ENCODE measurements at places on chromosomes 12 and 14. TPM values are rescaled to one million over a fixed set of nuclear protein-coding genes. Genes with fewer than 3 reads are reported as not detected.

- no peak for DNase-seq
Observed at GRCh38 chr12:55982319-55982936, 8.6 kb downstream of the RAB5B start.

DNA sequence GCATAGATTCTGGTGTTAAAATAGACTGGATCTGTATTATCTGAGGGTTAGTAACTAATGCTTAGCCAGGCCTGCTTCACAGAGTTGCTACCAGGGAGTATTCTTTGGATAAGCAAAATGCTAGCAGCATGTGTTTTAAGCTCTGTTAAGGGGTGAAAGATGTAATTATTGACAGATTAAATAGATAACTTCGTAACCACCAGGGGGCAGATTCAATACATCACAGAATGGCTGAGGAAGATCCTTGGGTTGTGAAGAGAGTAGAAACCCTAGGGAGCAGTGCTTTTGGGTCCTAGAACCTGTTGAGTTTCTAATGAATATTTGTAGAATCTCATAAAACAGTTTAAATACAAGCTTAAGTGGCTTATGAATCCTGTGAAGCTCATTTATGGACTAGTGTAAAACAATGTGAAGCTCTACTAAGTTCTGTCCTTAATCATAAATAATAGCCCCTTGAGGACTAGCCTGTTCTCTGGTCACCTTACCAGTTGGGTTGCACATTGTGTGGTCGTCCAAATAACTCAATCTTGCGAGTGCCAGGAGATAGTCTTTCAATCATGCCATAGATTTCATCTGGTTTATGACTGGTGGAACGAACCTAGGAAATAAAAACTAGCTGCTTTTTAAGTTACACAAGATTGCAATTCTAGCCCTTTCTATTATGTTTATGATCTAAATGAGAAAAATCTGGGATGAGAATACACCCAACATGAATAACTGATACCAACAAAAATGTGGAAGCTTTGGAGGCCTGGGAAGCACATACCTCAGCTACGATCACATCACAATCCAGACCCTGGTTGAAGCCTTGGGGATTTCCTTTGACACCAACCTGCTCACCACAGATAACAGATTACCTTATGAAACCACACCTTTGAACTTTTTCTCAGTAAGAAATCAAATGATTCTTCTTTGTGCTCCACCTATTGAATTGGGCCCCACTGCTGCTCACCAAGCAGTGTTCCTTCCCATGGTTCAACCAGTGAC lies 12.3 kb downstream of the METTL3 start:
- DNase-seq, result no peak

- no peak for DNase-seq
Observed at GRCh38 chr12:43599708-43600107, 47.7 kb upstream of the ADAMTS20 start.

GRCh38 chr12:17097674-17098073 lies 491.7 kb upstream of the LMO3 start:
- no peak for DNase-seq

- no peak for DNase-seq
Observed at GRCh38 chr12:76247026-76247646, 101.1 kb downstream of the BBS10 start.

Gene SLCO1B1
- total RNA-seq, result not detected

Gene TPH2
- not detected for total RNA-seq

Gene SPX
- 5.6 TPM for total RNA-seq

Gene AHNAK2
- 11.8 TPM for total RNA-seq

Data from right atrium auricular region (tissue), 2 donors.